ENCODE measurements at places on chromosomes 5 and 9.
A peak's percentile ranks its signal among the peaks of the same experiment; 100 is the strongest.

DNA sequence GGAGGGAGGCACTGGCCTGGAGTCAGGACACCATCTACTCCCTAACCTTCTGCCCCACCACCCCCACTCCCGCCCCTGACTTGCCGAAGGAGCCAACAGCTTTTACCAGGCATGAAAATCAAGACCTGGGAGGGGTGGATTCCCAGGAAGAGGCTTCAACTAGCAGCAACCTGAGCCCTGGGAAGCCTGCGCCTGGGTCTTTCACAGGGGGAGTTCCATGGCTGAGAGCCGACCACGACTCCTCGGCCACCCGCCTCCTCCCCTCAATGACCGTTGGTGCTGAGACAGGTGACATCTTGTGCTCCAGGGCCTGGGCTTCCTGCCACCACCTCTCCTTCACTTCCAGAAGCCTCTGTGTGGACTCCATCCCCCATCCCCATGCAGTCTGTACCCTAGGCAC is 37.1 kb downstream of the BARX1 start:
- no peak for DNase-seq

GRCh38 chr9:124346347-124347163 is 68.7 kb downstream of the PSMB7 start:
- DNase-seq = no peak

DNA sequence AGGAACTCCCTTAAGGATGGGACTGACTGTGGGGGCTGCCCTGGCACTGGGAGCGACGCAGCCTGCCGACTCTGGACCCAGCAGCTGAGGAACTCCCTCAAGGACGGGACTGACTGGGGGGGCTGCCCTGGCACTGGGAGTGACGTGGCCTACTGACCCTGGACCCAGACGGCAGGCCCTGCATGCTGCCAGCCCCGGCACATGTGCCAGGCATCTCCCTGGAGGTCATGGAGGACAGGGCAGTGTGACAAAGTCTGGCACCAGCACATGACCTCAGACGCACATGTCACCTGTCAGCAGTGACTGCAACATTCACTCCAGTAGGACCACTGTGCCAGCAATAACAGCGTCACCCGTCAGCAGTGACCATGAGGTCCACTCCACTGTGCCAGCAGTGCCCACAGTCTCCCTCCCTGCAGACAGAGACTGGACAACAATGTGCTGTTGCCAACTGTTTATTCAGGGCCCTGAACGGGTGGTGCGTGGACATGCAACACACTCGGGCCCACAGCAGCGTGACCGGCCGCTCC is 4.5 kb downstream of the FBXW5 start:
- no peak for DNase-seq

DNA sequence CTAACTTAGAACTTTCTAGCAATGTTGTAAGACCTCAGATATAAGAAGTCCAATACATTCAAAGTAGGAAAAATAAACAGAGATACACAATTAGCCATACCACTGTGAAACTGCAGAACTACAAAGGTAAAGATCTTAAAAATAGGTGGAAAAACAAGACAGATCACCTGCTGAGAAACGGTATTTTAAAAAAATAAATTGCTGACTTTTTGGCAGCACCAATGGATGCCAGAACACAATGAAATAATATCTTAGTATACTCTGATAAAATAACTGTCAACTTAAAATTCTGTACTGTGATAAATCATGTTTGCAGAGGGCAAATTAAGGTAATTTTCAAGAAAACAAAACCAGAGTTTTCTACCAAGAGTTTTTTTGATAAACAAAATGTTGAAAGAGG is 138.9 kb downstream of the FBN2 start:
- no peak for DNase-seq

DNA sequence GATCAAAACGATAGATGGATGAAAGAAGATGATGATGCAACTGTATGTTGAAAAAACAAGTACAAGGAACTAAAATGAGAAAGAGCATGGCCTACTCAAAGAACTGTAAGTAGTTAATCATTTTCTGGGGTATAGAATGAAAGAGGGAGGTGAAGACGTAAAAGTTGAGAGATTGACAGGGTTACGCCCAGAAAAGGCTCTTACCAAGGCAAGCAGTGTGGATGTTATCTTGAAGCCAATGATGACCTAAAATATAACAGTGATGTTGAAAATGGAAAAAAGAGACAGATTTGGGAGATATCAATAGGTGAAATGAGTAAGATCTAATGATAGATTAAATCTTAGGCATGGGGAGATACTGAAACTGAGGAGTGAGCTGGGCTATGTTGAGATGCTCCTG is 80.4 kb upstream of the GNAQ start:
- DNase-seq = no peak

GRCh38 chr5:141543053-141543452 is 54.2 kb downstream of the PCDHGC5 start:
- no peak for DNase-seq

- DNase-seq = no peak
These were observed 8.2 kb downstream of the DNM1 start for GRCh38 chr9:128211186-128211980.

GRCh38 chr9:88645172-88645878 is 110.3 kb downstream of the NXNL2 start:
- no peak for DNase-seq

DNA sequence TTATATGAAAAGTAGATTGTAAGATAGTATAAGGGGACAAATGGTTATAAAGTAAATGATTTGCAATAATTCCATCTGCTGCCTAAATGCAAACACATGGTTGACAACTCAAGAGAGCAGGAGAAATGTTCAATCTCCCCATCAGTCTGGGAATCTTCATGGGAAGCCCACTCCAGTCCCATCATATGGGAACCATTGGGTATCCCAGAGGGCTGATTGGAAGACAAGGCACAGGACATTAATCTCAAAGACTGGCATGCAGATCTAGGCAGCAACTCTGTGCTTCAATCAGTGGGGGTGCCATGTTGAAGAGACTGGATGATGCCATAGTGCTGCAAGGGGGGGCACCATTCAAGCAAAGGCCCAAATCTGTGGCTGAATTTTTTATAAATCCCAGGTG is 193.1 kb upstream of the PDE4D start:
- no peak for DNase-seq

GRCh38 chr9:129698254-129698757 is 32.9 kb downstream of the PRRX2 start:
- no peak for DNase-seq

- no peak for DNase-seq
These were observed 30.3 kb upstream of the CER1 start for GRCh38 chr9:14752871-14753270.

- DNase-seq = no peak
These were observed 51.5 kb downstream of the COL15A1 start for GRCh38 chr9:98995059-98995671.

DNA sequence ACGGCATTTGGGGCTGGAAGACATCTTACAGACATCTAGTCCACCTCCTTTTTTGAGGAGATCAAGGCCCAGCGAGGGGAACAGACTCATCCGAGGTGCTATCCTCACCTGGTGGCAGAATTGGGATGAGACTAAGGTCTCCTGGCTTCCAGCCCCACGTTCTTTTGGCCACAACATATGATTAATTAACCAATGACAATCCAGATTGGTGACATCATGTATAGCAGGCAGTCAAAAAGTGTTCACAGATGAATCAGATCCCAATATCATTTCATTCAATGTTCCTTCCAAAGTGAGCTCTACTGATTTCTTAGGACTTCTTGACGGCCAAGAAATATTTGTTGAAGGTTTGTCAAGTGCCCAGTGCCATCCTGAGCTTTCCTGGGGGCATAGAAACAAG is 3.9 kb downstream of the CFAP77 start:
- DNase-seq = no peak

GRCh38 chr9:100466829-100467221 is 6.1 kb upstream of the TMEFF1 start:
- no peak for DNase-seq

DNA sequence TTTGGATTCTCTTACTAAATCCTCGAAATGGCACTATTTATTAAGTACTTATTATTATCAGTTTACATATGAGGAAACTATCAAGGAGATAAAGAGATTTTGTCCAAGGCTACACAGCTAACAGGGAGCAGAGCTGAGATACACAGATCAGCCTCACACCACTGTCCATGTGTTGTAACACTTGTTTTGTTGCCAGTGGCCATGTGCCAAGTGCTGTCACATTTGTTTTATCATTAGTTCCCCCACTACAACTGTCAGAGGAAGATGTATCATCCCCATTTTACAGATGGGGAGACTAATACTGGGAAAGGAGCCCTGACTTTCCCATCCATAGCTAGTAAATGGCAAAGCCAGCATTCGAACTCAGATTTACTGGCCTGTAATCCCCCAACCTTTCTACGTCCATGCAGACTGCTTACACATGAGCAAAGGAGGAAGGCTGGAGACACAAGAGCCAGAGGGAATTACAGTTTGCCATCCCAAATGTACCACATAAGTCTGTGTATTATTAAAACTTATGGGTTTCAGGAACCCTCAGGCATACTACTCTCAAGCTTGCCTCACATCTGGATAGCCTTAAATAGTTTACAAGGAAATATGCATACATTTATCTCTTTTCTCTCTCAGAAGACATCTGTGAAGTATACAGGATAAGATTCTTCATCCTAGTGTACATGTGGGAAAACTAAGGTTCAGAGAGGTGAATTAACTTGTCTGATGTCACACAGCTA is 25.1 kb downstream of the PAPPA start:
- no peak for DNase-seq

DNA sequence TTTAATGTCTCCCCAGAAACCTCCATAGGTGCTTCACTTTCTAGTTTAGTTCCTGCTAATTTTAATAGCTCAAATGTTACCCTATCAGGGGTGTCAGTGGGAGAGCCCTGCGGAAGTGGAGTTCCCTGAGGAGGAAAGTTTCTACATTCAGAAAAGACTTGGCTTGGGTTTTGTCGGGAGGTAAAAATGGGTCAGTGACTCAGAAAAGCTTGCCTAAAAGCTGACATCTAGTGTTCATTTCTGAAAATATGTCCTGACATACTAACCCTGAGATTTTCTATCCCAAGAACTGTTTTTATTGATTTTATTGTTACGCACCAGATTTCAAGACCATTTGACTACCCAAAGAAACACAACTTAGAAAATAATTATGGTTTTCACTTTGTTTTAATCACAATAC is 40.9 kb upstream of the GLDC start:
- DNase-seq = peak; percentile 43
